ENCODE measurements at places on chromosomes 7 and 10.

DNA sequence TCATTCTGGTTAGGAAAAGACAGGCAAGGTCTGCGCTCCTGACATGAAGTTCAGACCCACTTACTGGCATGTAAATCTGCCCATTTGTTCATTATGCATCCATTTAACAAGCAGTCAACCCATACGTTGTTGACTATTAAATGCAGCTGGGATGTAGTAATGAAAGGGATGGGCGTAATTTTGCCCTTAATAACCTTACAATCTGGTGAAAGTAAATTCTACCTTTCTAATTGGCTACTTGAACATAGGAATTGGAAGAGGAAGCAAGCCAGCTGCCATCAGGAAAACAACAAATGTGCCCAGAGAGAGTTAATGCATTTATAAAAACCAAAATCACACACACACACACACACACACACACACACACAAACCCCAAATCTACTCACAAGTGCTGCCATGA lies 170.2 kb upstream of the PITRM1 start:
- no peak for DNase-seq

DNA sequence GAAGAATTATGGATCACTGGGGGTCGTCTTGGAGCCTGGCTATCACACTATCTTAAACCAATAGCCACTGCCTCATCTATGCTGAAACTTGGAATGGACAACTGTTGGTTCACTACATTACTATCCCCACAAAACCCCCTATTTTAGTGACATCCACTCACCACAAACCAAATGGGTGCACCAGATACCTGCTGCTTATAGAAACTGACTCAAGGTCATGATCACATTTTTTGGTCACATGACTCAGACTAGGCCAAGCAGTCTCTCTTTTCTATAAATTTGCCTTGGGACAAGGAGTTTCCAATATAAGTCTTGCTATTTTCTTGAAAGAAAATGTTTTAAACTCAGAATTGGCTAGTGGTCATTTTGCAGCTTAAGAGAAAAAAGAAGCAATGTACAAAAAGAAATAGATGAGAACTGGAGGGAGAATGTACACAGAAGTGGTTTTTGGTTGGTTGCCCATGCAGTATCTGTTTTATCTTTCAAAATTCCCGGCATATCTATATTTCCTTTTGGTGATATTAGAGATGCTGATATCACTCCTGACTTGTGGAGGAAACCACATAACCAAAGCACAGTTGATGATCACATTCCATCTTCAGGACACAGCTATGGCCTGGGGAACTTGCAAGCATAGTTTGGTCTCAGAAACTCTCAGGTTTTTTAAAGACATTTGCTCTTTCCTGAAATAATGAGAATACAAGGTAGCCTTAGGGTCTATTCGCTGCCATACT lies 85.2 kb upstream of the CACNA2D1 start:
- DNase-seq = no peak

GRCh38 chr10:3777981-3778691 lies 6.9 kb downstream of the KLF6 start:
- DNase-seq = no peak

GRCh38 chr10:77643795-77644468 lies 6.3 kb upstream of the KCNMA1 start:
- peak; percentile 40 for DNase-seq

Data from T-helper 2 cell (primary cell).